ENCODE measurements at places on chromosomes 12 and 14.
A peak's percentile ranks its signal among the peaks of the same experiment; 100 is the strongest.

DNA sequence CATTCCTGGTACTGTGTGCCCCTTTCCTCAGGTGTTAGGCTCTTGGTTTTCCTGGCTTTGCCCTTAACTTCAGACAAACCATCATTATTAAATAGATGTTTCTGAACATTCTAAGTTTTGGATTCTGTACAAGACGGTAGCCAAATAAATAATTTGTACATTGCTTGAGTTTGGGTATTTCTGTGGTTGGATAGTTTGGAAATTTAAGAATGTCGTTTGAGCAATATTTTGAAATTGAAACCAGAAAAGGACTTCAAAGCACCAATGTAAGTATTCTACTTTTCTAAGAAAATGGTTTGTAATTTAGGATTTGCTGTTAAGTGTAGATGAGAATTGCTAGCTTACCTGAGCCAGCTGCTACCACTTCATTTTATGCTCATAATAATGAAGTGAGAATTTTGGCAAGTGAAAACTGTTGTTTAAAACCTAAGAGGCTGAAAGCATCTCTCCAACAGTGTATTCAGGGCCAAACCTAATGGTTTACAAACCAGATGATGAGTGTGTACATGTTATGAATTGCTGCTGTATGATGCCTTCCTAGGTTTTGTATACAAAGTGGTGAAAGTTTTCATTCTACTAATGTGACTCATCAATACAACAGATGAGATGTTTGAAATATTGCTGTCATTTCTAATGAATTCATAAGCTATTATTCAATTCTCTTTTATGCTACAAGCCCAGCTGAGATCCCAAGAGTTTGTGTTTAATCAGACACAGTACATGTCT lies 181.5 kb upstream of the PRKD1 start:
- no peak for DNase-seq

DNA sequence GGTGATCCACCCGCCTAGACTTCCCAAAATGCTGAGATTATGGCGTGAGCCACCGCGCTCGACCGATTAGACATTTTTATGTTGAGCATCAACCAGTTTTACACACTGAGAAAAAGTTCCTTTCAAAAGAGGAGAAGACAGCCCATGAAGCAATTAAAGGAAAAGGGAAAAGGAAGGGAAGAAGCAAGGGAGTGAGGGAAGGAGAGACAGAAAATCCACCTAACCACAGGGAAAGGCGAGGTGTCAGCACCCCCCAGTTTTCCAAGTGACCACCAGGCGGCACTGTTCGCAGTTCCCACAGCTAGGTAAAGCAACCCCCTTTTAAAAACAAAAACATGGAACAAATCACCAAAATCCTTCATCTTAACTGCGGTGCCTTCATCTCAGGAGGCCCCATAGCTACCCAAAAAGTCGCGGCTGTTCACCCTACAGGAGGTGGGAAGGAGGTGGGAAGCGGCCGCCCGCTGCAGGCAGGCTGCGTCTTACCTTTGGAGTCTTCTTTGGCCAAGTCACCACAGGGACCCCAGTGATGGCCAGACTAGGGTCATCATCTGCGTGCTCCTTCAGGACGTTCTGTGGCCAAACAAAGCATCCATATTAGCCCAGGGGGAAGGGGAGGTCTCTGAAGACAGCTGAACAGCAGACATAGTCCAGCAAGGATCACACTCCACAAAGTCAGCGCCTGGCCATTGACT lies 86.6 kb downstream of the KDM2B start:
- DNase-seq: peak; percentile 21

GRCh38 chr14:98871796-98872195 lies 400.2 kb downstream of the BCL11B start:
- no peak for DNase-seq

DNA sequence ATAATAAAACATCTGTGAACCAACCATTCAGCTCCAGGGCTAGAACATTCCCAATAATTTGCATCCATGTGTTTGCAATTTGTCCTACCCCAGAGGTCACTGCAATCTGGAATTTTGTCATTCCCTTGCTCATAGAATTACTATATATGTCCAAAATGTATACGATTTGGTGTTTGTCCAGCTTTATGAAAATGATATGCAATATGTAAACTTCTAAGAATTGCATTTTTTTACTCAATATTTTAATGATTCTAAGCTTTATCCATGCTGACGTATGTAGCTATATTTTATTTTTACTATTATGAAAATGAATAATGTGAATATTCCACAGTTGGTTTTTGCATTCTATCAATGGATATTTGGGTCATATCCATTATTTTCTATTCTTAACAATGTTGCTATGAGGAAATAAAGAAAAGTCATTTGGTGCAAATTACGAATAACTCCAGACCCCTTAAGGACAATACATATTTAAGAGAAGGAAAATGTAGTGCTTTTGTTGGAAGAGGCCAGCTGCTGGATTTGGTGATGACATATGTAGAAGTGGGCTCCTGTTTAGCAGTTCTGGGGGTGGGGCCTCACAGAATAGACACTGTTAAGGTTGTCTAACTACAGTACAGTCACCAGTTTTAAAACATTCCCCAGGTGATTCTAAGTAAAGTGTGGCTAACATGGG lies 139.4 kb downstream of the SLC38A4 start:
- no peak for DNase-seq

DNA sequence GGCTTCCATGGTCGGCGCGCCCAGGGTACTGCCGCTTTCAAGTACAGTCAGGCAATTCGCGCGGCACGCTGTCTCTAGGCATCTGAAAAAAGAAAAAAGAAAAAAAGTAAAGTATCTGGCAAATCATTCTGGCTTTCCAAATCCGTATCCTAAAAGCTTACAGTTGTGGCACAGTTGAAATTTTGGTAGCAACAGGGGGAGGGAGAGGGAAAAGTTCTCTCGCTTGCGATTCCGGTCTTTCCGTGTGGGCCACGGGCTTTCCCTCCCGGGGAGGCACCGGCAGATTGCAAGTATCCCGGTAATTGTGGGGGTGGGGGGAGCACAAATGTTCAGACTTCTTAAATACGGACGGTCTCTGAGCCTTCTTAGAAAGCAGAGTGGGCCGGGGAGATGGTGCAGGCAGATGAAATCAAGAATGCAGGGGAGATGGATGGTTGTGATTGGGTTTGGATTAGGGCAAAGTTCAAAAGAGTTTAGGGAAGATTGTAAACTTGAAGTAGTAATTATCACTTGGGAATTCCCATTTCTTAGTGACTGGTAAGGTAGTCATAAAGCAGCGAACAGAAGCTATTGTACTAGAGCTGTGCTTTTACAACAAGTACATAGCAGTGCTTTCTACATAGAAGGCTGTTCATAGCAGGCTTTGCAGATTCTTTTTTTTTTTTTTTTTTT lies 1.2 kb downstream of the SOCS2 start:
- DNase-seq: no peak

- no peak for DNase-seq
Measured at GRCh38 chr14:67166450-67166853, 22.8 kb upstream of the GARIN2 start.

- DNase-seq: no peak
Measured at GRCh38 chr12:1807087-1807860, 13.1 kb upstream of the LRTM2 start.

DNA sequence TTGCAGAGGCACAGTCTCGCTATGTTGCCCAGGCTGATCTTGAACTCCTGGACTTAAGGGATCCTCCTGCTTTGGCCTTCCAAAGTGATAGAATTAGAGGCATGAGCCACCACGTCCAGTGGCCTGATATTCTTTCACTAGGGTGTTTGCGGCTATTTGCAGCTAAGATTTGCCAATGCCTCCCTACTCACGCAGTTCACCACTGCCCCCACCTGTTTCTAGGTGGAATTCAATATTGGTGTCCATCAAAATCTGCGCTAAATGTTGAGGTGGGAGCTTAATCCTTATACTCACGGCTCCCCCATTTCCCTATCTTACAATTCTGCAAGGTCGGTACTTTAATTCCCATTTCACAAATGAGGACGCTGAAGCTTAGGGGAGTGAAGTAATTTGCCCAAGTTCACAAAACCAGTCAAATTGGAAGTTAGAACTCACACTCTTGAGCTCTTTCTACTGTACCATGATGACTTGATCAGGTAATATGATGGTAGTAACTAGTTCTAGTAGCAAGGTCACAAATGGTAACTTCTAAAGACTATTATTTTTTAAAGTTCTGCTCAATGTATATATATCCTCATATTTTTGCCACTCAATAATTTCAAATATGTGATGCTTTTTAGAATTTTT lies 22.1 kb upstream of the LRRC9 start:
- DNase-seq: no peak

GRCh38 chr14:37466003-37466622 lies 128.9 kb downstream of the FOXA1 start:
- no peak for DNase-seq

DNA sequence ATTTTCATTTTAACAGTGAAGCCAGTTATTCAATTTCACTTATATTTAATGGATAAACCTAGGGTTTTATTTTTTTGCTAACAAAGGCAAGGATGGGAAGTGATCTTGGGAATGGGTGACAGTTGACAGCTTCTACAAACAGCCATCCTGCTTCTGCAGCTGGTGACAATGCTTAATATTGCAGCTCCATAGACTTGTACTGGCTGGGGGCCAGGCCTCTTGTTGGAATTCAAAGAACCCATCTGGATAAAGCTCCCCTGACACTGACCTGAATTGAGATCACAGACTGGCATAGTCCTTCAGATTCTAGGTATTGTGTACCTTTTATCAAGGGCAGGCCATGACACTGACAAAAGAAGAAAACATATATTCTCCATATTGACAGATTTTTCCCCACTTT lies 664.6 kb upstream of the FOXG1 start:
- DNase-seq: no peak

DNA sequence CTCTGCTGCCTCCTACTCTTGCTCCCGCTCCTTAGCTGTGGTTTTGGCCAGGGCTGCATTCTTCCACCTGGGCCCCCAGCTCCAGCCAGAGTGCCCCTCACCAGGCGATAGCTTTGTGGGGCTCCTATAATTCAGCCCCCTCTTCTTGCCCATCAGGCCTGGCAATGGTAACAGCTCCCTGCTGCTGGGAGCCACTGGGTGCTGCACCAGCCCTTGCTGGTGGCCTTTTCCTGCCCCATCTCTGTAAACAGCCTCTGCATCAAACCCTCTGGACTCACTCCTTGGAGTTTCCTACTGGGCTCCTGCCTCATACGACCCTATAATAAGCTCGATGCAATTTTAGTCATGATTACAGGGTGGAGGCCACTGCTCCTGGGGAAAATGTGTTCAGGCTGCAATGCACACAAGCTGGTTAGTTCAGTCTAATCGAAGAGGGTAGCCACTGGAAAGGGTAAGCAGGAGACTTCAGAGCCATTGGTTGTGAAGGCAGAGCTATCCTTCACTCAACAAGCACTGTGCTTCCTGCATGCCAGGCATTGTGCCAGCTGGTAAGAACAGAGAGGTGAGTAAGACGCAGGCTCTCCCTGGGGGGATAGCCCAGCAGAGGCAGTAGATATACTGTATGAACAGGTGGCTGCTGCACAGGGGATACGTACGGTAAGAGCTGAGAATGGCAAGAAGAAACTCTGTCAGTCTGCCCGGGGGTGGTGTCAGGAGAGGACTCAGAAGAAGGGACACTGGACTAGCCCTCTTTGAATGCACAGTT lies 24.7 kb downstream of the CLMN start:
- no peak for DNase-seq

GRCh38 chr14:70771781-70772212 lies 37.5 kb downstream of the MAP3K9 start:
- no peak for DNase-seq

DNA sequence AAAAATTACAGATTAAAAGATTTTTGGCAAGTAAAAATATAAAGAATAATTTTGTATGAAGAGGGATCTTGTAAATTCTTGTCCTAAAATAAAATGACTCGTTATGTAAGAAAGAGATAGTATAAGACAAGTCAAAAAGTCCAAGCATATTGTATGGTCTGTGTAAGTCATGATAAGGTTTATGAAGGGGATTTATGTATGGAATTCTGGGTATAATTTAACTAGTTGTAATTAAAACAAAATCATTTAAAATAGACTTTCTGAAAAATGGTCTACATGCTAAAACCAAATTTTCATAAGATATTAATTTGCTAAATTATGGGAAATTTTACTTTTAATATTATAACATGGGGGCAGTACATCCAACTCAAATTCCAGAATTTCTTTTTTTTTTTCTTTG lies 17.6 kb upstream of the PEX5 start:
- DNase-seq: no peak

DNA sequence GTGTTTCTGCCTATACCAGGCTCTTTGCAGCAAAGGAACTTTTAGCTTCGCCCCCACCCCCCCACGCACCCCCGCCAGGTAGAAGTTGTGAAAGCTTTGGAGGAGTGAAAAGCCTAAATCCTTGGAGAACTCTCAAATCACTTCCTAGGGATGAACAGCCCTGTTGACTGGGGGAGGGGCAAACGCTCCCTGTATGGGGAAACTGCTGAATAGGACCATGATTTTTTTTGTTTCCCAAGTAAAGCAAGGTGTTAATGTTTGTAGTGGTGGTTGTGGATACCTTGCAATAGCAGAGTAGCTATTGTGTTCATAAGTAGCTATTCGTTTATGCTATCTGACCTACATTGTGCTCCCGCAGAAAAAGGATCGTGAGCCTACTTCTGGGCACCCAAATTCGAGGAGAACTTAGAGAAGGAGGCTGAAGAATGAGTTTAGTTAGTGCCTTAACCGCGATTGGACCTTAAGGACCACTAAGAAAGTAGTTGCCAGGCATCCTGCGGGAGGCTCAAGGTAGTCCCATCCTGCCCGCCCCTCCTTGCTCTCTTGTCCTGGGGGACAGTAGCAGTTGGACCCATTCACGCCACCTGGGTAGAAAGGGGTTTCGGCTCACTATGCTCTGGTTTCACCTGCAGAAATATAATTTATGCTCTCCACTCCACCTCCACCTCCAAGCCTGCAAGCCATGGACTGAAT lies 901 bp upstream of the NFKBIA start:
- DNase-seq: no peak

GRCh38 chr12:113019025-113019424 lies 37.5 kb upstream of the DTX1 start:
- no peak for DNase-seq

- DNase-seq: no peak
Measured at GRCh38 chr14:67468378-67468730, 20.2 kb downstream of the TMEM229B start.

DNA sequence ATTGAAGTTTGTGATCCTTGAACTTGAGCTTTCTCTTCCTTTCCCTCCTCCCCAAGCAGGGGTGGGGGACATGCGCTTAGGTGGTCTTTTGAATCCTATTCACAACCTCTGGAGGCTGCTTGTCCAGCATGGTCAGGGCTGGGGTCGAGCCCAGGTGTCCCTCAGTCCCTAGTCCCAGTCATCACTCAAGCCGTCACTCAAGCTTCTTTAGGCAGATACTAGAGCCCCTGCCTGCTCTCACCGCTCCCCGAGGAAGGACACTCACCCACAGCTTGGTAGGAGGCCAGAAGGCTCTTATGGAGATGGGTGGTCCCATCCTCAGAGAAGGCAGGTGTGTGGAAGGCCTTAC lies 532 bp upstream of the C1RL start:
- no peak for DNase-seq

DNA sequence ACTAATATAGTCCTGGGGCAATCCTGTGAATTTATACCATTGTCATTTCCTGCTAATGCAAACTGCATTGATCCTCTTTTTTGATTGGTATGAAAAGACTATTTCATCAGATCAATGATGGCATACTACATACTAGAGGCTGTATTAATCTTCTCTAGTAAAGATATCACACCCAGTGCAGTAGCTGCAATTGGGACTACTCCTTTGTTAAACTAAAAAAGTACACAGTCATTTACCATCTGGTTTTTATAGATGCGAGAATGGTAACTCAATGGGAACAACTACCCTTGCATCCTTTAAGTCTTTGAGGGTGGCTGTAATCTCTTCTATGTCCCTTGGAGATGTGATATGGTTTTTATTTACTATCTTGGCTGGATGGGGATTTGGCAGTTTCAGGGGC lies 80.2 kb upstream of the STK38L start:
- DNase-seq: no peak

GRCh38 chr12:70648831-70649230 lies 11.6 kb upstream of the PTPRB start:
- DNase-seq: no peak
